ENCODE measurements at places on chromosomes 3 and 15.

- DNase-seq = no peak
These were observed 337.7 kb upstream of the AGTR1 start for GRCh38 chr3:148360051-148360450.

DNA sequence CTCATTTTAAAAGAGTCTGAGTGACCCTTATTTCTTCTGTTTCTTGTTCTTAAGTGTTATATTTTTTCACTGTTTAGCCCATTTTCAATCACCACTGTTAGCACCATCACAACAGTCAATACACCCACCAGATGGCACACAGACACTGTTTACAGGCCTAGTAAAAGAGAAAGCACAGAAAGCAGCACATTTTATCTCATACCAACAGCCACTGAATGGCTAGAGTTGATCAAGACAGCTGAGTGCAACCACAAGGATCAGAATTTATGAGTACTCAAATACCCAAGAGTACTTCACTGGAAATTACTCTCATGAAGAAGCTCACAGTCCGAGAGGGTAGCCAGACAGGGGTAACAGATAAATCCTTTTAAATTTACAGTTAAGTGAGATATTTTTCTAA is 127.0 kb downstream of the TFDP2 start:
- no peak for DNase-seq

- peak; percentile 80 for DNase-seq
These were observed 10.0 kb upstream of the MBNL1 start for GRCh38 chr3:152258448-152259393.

DNA sequence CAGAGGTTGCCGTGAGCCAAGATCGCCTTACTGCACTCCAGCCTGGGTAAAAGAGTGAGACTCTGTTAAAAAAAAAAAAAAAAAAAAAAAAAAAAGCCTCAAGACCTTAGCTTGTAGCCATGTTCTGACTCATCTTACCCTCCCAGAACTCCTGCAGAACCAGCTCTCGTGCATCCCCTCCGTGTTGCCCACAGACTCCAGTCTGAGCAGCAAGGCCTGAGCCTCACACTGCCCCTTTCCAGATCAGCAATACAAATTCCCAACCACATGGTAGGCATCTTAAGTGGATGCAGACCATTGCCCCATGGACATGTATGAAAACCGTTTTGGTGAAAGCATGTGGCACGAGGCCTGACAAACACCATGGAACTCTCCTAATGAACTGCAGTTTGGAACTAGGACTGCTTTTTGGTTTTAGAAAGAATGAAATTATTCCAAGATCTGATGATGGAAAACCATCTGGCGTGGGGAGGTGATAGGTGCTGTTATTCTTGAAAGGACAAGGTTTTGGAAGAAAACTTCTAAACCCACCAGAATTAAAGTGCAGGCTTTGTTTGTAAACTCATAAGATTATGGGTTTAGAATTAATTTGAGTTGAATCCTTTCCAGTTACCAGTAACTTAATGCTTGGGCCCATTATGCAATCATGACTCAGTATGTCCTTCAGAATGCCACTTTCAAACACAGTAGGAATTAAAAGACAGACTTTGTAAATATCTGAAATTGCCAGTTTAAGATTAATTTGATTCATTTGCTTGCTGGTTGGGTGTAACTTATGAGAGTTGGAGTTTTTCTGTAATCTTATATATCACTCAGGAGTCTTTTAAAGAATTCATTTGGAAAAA is 163.7 kb upstream of the LRTM1 start:
- no peak for DNase-seq

- no peak for DNase-seq
These were observed 186.0 kb upstream of the KBTBD8 start for GRCh38 chr3:66812136-66812535.

- DNase-seq = no peak
These were observed 12.8 kb upstream of the CFAP44 start for GRCh38 chr3:113454057-113454456.

Data from HCT116 (cell line).